ENCODE measurements at places on chromosomes 5 and 9.
A peak's percentile ranks its signal among the peaks of the same experiment; 100 is the strongest.

DNA sequence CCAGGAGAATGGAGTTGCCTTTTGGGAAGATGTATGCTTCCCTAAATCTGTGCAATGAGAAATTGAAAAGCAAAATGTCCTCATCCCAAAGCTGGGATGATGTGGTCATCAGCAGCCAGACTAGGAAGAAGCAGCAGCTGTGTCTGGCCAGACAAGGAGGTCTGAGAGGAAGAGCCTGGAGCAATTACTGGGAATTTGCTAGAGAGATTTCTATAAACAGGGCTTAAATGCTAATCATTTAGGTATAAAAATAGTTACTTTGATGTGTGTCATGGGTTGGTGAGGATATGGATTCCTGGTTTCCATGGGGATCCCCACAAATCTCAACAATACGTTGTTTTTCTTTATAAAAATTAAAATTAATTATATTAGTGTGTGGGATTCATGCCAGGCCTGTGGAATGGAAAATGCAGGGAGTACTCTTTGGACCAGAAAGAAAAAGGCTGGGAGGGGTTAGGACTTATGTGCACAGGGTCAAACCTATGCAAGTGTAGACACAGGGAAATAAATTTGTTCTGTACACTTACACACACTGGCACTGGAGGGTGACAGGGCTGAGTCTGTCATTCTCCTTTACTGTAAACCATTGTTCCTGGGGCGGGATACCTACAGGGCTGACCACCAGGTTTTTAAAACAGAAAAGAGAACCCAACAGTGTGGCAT is 58.7 kb upstream of the TRPC7 start:
- no peak for DNase-seq

- no peak for DNase-seq
These were observed 728.0 kb upstream of the C9orf72 start for GRCh38 chr9:28301281-28301680.

- DNase-seq = no peak
These were observed 38.9 kb downstream of the ASTN2 start for GRCh38 chr9:117375956-117376355.

DNA sequence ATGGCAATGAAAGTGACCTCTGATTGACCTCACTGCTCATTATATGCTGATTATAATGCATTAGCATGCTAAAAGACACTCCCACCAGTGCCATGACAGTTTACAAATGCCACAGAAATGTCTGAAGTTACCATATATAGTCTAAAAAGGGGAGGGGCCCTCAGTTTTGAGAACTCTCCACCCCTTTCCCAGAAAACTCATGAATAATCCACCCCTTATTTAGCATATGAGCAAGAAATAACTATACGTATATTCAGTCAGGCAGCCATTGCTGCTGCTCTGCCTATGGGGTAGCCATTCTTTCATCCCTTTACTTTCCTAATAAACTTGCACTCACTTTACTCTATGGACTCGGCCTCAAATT is 163.1 kb downstream of the ESM1 start:
- no peak for DNase-seq

DNA sequence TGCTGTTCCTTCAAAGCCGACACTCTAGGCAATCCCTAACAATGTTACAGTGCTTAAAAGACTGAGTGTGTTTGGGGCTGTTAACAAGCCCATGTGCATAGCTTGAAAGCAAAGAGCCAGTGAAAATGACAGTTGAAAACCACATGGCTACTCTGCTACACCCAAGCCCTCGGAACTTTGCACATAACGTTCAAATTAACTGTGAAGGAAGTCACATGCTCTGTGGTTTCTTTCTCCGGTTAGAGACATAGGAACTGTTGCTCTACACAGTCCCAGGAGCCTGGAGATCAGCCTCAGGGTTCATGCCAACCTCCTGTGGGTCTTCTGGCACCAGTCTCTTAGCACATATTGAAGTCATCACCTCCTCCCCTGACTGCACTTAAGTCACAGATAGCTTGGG is 51.1 kb downstream of the C9orf152 start:
- no peak for DNase-seq

GRCh38 chr5:137280656-137281055 is 218.5 kb downstream of the SPOCK1 start:
- DNase-seq = no peak

DNA sequence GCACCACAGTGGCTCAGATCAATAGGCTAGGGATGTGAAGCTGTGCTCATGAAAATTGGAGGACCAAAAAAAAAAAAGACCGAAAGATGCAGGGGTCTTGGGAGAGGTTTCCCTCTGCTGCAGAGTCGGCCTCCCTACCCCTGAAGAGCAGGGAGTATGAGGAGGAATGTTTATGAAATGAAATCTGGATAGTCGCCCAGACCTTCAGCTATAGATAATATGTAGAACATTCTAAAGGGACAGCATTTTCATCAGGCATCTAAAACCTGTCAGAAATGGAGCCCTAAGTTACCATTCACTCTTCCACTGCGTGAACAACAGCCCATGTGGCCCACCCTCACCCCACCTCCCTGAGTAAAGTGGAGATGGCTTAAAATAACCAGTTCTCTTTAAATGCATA is 122.9 kb downstream of the TMEM174 start:
- DNase-seq = no peak

- DNase-seq = no peak
These were observed 352.6 kb upstream of the PANK3 start for GRCh38 chr5:168931638-168932345.

DNA sequence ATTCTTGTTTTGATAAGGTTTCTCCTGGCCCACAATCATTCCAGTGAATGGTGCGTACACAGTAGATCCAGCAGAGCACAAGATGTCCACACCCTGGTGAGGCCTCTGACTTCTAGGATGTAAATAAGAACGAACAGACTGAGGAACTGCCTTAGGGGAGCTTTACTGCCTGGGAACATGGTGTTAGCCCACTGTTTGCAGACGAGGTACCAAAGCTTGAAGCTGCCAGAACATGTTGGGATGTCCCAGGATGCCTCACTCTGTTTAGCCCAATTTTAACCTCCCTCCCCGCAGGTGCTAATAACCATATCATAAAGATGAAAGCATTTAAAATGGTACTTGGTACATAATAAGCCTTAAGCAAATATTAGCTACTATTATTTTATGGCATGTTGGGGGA is 3.5 kb downstream of the LECT2 start:
- no peak for DNase-seq

- no peak for DNase-seq
These were observed 21.8 kb downstream of the TNIP1 start for GRCh38 chr5:151058891-151059489.

DNA sequence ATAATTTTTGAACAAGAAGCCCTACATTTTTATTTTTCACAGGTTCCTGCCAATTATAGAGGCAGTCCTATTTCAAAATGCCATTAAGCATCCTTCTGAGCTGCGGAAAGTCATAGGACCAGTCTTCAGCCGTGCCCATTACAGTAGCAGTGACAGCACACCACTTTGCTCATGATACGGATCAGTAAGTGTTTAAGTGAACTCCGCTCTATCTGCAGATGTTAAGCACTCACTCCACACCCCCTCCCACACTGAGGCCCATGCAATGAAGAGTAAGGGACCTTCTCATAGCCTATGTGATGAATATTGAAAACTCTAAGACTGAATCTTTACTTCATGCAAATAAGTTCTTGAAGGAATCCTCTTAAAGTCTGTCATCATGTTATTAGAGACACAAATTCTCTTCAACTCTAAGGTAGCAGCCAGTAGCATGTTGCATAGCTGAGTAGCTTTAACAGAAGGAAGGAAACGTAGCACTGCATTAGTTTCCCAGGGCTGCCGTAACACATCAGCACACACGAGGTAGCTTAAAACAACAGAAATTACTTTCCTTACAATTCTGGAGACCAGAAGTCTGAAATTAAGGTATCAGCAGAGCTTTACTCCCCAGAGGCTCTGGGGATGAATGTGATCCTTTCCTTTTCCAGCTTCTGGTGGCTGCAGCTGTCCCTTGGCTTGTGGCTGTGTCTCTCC is 20.3 kb upstream of the TAF11L2 start:
- DNase-seq = peak; percentile 48

- peak; percentile 71 for DNase-seq
These were observed 150.6 kb upstream of the EFNA5 start for GRCh38 chr5:107821288-107821687.

- DNase-seq = no peak
These were observed 289.8 kb upstream of the ANKRD55 start for GRCh38 chr5:56522960-56523359.

GRCh38 chr5:60195083-60195482 is 301.6 kb upstream of the PDE4D start:
- no peak for DNase-seq

GRCh38 chr9:87535817-87536539 is 38.3 kb downstream of the DAPK1 start:
- DNase-seq = no peak

DNA sequence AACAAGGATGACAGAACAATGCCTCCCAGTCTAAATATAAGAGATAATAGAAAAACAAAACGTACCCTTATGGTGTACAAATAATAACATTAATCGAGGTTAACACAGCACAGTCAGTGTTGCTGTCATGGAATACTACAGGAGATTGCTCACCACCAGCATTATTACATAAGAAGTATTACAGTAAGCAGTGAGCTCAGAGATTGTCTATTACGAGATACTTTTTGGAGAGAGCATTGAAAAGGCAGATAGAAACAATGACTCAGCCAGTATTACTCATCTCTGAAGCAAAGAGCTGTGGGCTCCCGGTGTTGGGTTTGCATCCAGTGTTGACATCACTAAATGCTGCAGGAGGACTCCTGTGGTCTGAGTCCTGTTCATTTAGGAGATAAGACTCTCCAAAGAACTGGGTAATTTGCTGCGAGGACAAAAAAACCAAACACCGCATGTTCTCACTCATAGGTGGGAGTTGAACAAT is 191.9 kb upstream of the SEMA6A start:
- DNase-seq = no peak

DNA sequence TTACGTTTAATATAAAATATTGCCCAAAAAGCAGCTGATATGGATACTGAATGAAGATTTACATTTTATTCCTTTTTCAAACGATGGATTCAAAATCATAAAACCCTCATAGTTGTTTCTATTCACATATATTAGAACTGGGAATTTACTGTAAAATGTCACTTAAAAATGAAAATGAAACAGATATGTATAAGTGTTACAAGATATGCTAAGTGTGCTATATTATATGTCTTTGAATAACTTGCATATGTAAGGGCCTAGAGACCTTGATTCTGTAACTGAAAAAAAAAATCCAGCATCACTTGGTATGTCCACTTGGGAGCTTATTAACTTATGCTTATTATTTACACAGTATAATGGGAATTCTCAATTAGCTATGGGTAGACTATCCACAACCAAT is 43.2 kb downstream of the RFX3 start:
- no peak for DNase-seq

GRCh38 chr5:3104429-3105060 is 353.1 kb upstream of the IRX2 start:
- DNase-seq = no peak

DNA sequence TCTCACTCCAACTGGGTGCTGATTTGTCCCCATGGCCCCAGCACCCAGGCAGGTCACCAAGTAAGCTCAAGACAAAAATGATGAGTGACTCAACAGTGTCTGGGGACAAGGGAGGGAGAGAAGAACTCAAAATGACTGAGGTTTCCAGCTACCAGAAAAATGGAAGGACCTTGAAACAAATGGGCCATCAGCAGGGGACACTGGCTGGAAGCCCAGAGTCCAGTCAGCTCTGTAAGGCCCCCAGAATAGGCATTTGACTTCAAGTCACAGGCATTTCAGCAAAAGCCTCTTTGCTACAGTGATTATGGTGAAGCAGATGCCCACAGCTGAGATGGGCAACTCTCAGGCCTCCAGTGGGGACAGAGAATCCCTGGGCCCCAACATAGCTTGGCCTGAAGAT is 139.0 kb upstream of the GABRP start:
- DNase-seq = no peak

- peak; percentile 17 for DNase-seq
These were observed 26.0 kb downstream of the ARRDC3 start for GRCh38 chr5:91357012-91357634.

GRCh38 chr5:72235725-72236124 is 84.3 kb downstream of the MRPS27 start:
- DNase-seq = no peak

GRCh38 chr5:119398727-119399466 is 43.1 kb downstream of the TNFAIP8 start:
- no peak for DNase-seq

- no peak for DNase-seq
These were observed 143.5 kb downstream of the GHR start for GRCh38 chr5:42566652-42567295.

DNA sequence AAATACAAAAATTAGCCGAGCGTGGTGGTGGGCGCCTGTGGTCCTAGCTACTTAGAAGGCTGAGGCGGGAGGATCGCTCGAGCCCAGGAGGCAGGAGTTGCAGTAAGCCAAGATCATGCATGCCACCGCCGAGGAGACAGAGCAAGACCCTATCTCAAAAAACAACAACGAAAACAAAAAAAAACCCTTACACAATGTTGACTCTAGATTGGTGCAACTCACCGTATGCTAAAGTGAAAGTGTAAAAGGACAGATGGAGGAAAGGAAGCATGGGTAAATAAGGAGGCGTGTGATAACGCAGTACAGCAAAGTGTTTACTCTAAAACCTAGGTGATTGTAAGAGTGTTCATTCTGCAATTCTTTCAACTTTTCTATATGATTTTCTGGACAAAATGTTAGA is 15.9 kb upstream of the RUFY1 start:
- no peak for DNase-seq

DNA sequence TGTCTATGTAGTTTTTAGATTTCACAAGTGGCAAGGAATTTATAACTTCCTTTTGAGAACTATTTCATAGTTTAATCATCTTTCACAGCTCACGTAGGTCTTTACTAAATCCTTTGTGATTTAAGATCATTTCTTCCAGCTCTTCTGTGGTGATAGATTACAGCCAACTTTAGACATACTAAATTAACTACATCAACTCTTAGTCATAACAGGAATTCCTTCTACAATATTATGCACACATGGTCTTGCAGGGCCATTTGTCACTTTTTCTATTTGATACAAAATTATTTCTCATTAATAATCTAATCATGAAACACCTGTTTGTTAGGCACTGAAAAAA is 208.4 kb downstream of the PDE4D start:
- DNase-seq = no peak

GRCh38 chr5:56567278-56567677 is 248.1 kb upstream of the MAP3K1 start:
- DNase-seq = no peak

DNA sequence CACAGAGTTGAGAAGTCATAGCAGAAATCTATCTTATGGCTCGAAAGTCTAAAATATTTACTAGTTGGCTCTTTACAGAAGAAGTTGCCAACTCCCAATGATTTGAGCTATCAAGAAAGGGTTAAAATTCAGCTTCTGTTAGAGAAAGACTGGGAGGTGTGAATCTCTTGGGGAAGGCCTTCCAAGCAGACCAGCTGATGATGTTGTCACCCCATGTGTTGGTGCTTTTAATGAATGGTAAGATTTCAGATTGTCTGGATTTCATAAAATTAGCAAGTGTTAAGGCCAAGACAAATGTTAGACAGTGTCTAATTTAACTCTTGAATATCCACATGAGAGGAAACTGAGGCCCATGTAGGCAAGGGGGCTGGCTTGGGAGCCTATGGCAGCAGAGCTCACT is 63.9 kb downstream of the PPARGC1B start:
- no peak for DNase-seq

- no peak for DNase-seq
These were observed 373.0 kb upstream of the MEF2C start for GRCh38 chr5:89255845-89256463.

GRCh38 chr5:6632324-6632887 is 438 bp downstream of the NSUN2 start:
- no peak for DNase-seq
